Stimulated activated CD4-positive, alpha-beta T cell treated with anti-CD3 and anti-CD28 coated beads, TNF-alpha, amount 100 ng/mL, for 24 hours (primary cell): ENCODE measurements at places on chromosomes 12 and 14.

GRCh38 chr12:54356228-54356627 lies 8.1 kb downstream of the GPR84 start:
- no peak for DNase-seq

GRCh38 chr12:92597997-92598396 lies 104.8 kb upstream of the PLEKHG7 start:
- DNase-seq: no peak

DNA sequence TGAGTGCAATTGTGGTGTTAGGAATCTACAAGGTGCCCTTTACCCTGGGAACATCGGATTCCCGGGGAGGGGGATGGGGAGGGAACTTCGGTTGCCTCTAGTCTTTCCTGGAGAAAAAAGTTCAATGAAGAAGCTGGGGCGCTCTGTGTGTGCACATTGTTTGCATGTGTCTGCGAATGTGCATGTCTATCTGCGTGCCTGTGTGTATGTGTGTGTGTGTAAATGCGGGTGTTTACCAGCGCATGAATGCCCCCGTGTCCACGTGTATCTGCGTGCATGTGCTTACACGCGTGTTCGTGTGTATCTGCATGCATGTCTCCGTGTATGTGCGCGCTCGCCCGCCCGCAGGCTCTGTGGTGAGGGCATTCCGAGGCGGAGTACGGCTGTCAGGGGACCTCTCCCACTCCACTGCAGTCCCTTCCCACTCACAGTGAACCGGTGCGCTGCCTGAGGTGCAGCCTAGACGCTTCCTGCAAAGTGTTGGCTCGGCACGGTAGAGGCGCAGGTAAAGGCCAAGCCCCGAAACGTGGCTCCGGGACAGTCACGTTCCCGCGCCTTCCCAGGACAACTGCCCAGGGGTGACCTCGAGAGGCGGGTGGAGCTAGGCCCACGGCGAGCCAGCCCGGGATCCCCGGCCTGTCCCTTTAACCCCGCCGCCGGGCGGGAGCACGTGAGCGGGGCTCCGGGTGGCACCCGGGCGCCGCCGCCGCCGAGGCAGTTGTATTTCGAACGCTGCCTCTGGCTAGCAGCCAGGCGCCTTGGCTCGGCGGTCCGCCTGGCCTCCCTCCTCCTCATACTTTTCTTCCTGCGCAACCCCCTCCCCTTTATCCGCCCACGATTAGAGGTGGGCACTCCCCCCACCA lies 539 bp upstream of the HMGA2 start:
- no peak for DNase-seq

DNA sequence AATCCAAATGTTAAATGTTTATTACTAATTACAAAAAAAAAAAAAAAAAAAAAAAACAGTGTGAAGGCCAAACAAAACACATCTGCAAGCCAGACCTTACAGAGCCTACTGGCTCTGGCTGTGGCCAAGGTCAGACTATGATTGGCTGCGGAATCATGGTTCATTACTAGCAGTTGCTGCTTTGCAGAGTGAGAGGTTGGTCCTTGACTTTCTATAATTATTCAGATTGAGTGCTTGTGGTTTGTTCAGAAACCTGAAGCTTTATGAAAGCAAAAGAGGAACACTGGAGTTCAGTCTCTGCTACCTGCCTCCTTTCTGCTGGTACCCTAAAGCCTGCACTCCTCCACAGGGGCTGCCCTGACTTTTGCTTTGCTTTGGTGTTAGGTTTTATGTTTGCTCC lies 550.9 kb downstream of the BCL11B start:
- DNase-seq: no peak

- DNase-seq: no peak
Measured at GRCh38 chr12:31035967-31036665, 37.5 kb upstream of the DDX11 start.

DNA sequence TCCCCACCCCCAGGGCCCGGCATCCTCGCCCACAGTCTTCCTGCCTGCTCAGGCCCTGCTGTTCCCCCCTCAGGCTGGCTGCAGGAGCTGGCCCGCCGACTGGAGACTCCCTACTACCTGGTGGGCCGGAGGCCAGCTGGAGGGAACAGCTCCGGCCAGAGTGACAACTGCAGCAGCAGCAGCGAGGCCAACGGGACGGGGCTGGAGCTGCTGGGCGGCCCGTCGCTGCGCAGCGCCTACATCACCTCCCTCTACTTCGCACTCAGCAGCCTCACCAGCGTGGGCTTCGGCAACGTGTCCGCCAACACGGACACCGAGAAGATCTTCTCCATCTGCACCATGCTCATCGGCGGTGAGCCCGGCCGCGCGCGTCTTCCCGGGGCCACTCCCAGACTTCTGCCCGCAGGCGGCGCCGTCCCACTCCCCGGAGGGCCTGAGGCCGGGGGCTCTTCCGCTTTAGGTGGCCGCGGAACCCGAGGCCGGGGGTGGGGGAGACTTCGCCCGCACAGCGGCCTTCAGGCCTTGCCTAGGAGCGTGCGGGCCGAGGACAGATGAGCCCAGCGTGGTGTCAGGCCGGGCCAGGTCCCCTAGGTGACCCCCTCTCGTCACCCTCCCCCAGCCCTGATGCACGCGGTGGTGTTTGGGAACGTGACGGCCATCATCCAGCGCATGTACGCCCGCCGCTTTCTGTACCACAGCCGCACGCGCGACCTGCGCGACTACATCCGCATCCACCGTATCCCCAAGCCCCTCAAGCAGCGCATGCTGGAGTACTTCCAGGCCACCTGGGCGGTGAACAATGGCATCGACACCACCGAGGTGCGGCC lies 10.2 kb downstream of the KCNH3 start:
- no peak for DNase-seq

- DNase-seq: no peak
Measured at GRCh38 chr12:102063069-102063468, 1.3 kb upstream of the WASHC3 start.

DNA sequence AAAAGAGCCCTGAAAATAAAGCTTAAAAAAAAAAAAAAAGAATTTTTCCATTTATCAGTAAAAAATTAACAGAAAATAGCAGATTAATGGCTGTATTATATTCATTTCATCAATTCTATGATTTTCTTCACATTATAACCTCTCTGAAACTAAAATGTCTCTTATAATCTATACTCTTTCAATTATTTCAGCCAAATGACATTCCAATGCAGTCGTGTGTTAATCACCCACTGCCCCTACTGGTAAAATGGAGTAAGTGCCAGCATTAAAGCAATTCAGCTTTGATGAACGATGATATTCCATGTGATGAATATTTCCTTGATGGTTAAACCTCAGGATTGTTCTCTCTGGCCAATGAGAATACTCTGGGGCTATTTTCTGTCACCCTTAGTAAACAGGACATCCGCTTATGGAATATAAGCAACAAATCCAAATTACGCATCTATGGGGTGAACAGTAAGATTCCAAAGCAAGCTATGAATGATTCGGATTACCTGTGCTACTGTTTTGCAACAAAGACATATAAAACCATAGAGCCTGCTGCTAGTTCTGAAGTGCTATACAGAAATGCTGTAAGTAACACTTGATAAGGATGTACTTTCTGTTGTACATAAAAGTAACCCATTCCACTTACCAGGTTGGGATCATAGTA lies 20.3 kb upstream of the SYCP3 start:
- no peak for DNase-seq

- no peak for DNase-seq
Measured at GRCh38 chr14:53365486-53366130, 212.5 kb upstream of the DDHD1 start.

GRCh38 chr12:127650626-127651025 lies 616.3 kb upstream of the TMEM132C start:
- DNase-seq: no peak

DNA sequence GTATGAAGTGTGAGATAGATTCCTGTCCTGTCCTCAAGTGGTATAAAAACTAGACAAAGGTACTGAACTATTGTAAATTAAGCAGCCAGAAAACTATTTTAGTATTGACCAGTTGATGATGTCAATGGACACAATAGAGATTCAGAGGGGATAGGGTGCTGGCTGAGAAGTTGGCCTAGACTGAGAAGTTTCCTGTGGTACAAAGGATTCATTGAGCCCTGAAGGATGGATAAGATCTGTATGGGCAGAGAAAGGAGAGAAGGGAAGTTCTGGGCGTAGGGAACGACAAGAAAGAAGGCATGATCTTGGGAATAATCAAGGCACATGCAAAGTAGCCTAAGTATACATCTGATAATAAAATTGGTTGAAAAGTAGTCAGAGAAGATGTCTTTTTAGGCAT lies 44.6 kb downstream of the DAD1 start:
- no peak for DNase-seq

DNA sequence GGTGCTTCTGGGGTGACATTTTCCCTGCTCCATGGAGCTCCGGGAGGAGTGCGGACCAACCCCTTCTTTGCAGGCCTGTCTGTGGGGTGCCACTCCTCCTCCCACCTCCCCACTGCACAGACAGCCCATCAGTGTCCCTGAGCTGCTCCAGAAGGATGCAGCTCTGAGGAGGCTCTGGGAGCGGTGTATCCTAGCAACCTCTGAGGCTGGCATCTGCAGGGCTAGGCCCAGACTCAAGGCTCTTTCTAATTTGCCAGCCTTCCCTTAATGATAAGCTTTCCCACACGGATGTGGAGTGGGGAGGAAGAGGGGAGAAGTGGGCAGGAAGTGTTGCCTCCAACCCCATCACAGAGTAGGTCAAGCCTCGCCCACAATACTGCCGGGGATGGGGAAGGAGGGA lies 59.7 kb downstream of the CALM1 start:
- no peak for DNase-seq

GRCh38 chr12:132888852-132889251 lies 1.4 kb upstream of the CHFR start:
- DNase-seq: no peak

DNA sequence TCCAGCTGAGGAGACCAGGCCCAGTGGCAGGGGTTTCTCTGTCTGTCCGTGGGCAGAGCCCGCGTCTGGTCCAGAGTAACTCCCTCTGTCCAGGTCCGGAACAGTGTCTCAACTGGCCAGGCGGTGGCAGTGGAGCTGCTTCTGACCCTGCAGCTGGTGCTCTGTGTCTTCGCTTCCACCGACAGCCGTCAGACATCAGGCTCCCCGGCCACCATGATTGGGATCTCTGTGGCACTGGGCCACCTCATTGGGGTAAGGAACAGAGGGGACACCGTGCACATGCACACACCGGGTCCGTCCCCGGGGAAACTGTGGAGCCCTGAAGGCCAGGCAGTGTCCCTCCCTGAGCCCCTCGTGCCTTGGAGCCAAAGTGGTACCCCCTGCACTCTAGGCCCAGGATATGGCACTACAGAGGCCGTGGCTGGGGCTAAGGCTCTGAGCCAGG lies 1.5 kb downstream of the AQP6 start:
- no peak for DNase-seq

- no peak for DNase-seq
Measured at GRCh38 chr12:94149119-94149780, 873 bp downstream of the PLXNC1 start.

DNA sequence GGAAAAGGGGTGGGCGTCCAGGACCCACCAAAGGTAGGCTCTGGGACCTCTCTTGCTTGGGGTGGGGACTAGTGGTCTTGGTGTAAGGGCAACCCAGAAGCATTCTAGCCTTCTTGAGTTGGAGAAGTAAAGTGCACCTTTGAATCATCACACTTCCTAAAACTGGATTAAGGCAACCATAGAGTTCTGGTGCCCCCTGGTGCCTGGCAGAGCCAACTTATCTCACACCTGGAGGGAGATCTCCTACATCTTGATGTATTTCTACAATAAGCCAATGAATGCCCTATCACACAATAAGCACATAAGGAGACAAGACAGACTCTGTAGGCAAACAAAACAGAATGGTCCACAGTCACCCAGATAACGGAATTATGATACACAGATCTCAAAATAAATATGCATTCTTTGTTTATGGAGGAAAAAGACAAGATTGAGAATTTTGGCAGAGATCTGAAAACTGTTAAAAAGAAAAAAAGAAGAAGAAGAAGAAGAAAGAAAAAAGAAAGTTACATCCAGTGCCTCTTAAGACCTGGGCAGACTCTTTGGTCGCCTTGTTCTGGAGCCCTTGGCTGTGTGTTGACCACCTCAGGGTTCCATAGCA lies 95.9 kb upstream of the PPP2R5C start:
- peak; percentile 48 for DNase-seq
